Hematopoietic multipotent progenitor cell treated with erythropoietin and hydrocortisone succinate and interleukin-3 and kit ligand, for 4 days (in vitro differentiated cells): ENCODE measurements at places on chromosomes 4 and X.

GRCh38 chr4:106358899-106359298, 9.7 kb downstream of the GIMD1 start:
- peak; percentile 37 for DNase-seq

- peak; percentile 10 for DNase-seq
Measured at GRCh38 chr4:14646831-14647230, 355.4 kb upstream of the CPEB2 start.

- no peak for DNase-seq
Measured at GRCh38 chr4:30789219-30789671, 69.1 kb downstream of the PCDH7 start.

GRCh38 chrX:119466970-119467369, 1.3 kb upstream of the SLC25A5 start:
- DNase-seq: no peak

DNA sequence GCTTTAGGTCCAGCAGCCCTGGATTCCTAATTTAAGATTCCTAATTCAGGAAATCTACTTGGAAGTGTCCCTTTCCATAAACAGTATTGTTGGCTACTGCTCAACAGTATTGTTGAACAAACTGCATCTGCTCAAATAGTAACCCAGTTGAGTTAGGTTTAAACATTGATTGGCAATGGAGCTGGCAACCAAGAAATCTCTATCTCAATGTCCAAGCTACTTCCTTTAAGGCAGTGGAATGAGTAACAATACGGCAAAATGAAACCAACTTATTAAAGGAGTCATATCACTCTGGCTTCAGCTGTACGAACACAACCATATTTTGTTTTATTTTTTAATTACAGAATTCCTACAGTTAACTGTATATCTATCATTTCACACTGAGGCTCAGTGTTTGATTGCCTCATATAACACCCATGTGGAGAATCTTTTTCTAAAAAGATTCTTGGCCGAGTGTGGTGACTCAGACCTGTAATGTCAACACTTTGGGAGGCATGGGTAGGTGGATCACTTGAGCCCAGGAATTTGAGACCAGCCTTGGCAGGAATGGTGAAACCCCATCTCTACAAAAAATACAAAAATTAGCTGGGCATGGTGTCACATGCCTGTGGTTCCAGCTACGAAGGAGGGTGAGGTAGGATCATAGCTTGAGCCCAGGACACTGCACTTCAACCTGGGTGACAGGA, 71.7 kb upstream of the IL13RA1 start:
- no peak for DNase-seq

GRCh38 chr4:161525121-161525520, 638.7 kb downstream of the FSTL5 start:
- no peak for DNase-seq

DNA sequence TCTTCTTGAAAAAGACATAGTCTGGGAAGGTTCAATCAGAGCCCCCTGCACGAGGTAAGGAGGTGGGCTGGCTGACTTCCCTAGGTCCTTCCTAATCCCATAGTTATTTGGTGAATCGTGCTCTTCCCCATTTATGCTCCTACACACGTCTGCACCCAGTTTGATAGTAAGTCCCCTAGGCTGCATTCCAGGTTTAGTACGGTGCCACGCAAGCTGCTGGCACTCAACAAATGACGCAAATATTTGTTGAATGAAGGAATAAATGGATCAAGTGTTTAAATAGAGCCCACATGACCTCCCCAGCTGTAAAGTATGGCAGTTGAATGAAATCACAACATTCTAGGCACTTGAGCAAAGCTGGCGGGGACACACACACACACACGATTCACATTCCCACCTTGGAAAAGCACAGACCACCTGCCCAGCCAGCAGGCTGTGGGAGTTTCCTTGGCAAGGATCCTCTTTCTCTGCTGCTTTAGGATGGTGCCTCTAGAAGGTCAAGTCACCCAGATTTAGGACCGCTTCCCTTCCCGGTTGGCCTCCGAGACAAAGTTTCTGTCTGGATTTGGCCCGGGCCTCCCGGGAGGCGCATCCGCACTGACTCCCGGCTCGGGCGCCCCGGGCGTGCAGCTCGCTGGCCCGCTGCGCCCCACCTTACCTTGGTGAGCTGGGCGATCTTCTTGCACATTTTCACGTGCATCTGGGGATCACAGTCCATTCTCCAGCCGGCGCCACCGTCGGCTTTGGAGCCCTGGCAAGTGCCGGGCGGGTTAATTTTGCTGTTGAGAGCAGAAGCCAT, 721 bp downstream of the FAM184B start:
- peak; percentile 37 for DNase-seq

GRCh38 chrX:16869393-16870094, 618 bp downstream of the RBBP7 start:
- peak; percentile 71 for DNase-seq

- DNase-seq: peak; percentile 31
Measured at GRCh38 chrX:20143561-20143960, 1.9 kb upstream of the EIF1AX start.

DNA sequence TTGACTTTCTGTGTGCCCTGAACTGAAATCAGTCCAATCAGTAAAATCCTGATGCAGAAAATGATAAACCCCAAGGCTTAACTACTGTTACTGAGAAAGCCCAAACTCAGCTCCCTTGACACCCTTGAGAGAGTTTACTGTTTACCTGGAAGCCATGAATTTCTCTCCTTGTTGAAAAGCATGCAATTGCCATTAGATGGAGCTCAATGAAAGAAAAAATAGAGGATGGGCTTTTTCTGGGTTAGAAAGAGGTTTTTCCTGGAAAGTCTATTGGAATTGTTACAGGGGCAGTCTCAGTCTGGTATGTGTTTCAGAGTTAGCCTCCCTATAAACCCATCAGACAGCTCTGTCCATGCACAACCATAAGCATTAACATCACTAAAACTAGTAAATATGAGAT, 66.4 kb upstream of the C4orf54 start:
- no peak for DNase-seq
